ENCODE measurements at places on chromosomes 11 and 22.

GRCh38 chr11:115085461-115086210, 407.3 kb downstream of the NXPE2 start:
- no peak for DNase-seq

DNA sequence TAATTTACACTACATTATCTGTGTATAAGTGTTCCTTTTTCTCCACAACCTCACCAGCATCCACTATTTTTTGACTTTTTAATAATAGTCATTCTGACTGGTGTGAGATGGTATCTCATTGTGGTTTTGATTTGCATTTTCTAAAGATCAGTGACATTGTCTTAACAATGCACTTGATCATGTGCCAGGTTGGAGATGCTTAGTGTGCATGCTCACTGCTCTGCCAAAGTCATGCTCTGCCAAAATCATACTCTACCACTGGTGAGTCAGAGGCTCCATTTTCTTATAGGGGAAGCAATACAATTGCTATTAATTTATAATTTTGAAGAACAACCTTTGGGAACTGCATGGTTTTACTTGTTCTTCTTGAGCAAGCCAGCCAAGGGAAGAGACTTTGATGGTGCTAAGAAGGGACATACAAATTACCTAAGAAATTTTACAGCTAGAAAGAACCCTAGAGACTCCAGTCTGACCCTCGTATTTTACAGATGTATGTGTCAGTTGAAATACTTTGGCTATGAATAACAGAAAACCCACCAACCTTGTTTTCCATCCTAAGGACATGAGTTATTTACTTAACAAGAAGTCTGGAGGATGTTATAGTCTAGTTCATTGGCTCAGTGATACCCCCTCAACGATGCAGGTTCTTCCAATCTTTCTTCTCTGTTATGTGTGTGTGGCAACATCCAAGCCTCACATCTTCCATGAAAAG, 368.9 kb downstream of the DDX10 start:
- no peak for DNase-seq

DNA sequence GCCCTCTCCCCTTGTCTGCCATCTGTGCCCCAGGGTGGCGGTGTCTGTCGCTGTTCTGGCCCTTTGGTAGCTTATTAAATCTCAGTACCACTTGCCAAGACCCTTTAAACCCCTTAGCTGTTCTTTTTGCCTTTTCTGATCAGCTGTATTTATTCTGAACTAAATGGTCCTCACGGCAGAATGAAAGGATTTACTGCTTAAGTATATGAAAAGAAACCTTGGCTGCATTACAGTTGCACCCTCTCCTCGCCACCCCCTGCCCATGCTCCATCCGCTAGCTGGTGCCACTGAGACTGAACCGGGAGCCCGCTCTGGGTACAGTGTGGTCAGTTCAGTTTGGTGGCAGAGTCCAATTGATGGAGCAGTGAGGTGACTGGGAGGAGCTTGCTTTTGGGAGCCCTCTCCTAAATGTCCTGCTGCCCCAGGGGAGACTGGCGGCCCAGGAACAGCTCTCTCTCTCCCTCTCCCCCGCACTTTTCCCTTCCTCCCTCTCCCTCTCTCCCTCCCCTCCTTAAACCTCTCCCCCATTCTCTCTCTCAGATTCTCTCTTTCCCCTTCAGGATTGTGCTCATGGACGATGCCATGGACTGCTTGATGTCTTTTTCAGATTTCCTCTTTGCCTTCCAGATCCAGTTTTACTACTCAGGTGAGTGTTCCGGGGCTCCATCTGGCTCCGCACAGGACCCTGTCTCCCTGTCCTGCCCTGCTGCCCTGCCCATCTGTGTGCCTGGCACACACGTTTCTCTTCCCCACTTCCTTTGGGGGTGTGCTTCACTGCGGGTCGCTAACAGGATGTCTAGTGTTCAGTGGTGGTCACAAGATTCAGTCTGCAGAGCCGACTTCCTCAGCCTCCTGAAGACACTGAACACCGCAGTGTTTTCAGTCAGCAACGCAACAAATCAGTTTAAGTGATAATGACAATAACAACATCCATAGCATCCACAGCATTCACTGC, 21.8 kb downstream of the ARFGAP2 start:
- no peak for DNase-seq

DNA sequence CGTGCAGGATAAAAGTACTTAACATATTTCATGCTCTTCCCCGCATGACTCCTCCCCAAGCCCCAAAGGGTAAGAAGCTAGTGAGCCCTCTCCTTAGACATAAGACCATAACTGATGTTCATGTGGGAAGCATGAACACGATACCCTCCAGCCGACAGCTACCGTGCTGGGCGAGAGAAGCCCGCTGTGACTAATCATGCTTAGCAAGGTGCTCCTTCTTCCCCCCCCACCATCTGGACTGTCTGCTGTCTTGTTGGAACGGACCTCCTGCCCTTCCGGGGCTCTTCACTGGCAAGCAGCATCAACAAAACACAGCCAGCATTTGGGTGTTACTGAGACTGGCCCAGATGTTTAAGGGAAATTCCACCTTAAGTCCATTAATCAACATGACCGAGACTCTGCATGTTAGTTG, 200.6 kb downstream of the DBX1 start:
- no peak for DNase-seq

DNA sequence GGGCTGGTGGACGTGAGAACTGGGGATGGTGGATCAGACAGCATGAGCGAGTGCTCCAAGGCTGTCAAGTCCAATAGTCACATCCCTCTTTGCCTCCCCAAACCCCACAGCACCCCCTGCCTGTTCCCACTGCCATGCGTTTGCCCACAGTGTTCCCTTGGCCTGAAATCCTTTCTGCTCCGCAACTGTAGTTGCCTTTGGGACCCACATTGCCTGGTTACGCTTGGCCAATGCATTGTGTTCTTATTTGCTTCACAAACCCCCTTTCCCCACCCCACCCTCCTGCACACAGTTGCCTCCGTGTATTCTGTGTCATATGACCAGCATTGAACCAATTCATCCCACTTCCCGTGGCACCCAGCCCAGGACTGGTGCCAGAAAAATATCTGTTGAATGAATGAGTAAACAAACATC, 2.1 kb upstream of the KIAA0930 start:
- DNase-seq = peak; percentile 40

GRCh38 chr11:32817181-32817851, 12.4 kb upstream of the PRRG4 start:
- DNase-seq = no peak

- DNase-seq = no peak
These were observed 166.6 kb downstream of the COMMD9 start for GRCh38 chr11:36122671-36123070.

- DNase-seq = no peak
These were observed 107.5 kb downstream of the USP35 start for GRCh38 chr11:78295991-78296930.

- DNase-seq = peak; percentile 40
These were observed 349.8 kb upstream of the B3GAT1 start for GRCh38 chr11:134761926-134762247.

DNA sequence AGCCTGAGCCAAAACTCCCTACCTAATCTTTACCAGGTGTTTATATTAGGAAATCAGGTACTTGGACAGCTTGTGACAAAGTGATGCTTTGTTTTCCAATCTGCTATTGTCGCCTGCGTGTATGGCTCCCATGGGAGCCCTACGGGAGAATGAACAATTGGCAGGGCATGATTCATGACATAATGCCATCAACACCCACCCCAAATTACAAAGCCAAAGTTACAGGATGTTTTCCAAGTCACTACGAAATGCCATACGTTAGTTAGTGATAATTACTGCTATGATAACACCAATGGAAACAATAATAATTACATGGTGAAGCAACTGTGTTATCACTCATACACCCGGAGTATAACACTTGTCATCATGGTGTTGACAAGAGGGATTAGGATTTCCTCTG, 226.4 kb downstream of the FAM181B start:
- DNase-seq = peak; percentile 44

GRCh38 chr11:97738751-97739150, 1282.0 kb upstream of the CNTN5 start:
- DNase-seq = no peak
